ENCODE measurements at places on chromosomes 3 and 15.

- no peak for DNase-seq
Measured at GRCh38 chr15:99921101-99921500, 187.9 kb upstream of the LYSMD4 start.

DNA sequence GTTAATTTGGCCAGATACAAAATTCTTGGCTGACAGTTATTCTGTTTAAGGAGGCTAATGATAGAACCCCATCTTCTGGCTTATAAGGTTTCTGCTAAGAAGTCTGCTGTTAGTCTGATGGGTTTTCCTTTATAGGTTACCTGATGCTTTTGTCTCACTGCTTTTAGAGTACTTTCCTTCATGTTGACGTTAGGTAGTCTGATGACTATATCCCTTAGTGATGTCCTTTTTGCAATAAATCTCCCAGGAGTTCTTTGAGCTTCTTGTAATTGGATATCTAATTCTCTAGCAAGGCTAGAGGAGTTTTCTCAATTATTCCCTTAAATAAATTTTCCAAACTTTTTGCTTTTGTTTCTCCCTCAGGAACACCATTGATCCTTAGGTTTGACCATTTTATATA is 114.1 kb upstream of the CDIN1 start:
- no peak for DNase-seq

GRCh38 chr3:157127831-157128767 is 31.8 kb downstream of the CCNL1 start:
- DNase-seq, result no peak

GRCh38 chr15:40435023-40435709 is 5.6 kb upstream of the BAHD1 start:
- DNase-seq, result no peak

GRCh38 chr3:126834596-126835471 is 130.8 kb downstream of the CHCHD6 start:
- no peak for DNase-seq

DNA sequence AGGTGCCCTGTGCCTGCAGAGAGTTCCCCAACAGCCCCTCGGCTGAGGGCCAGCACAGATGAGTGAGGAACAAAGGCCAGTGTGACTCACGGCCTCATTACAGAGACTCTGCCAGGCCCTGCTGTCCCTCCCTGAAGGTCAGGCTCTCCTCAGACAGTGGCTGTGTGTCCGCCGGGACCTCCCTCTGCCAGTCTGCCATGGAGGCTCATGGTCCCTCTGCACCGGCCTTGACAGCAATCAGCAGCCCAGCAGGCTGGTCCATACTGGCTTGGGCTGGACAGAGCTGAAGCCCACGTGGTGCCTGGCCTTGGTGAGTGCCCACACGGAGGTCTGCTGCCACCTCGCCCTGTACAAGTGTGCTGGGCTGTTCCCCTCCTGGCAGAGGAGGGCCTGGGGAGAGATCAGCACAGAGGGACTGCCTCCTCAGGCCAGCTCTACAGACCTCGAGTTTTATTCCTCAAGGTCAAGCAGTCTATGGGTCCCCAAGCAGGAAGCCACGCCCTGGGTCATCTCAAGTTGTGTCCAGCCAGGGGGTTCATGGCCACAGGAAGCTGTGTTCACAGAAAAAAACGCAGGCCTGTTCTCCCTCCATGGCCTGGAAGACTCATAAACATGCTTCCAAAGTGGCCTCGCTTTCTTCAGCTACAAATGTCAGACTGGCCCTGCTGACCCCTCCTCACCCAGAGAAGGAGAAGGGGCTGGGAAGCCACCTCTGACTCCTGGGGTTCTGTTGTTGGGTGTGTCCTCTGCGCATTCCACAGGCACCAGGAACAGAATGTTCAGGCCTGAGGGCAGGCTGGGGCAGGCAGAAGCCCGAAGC is 27.0 kb downstream of the SLC41A3 start:
- no peak for DNase-seq

DNA sequence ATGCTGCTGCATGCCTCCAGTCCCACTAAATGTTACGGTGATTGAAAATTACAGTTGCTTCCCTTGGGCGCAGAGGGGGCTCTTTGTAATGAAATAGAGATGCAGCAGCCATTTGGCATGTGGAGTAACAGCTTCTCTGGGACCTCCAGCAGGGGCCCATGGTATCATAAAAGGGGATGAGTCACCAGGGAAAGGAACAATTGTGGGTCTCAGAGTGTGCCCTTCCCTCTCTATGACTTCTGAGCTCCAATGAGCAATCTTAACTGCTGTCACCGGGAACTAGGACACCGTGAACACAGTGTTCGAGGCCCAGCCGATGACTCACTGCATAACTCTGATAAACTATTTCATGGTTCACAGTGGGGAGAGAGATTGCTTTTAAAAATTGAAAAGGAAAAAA is 164.8 kb upstream of the NUDT16 start:
- no peak for DNase-seq

GRCh38 chr3:28978092-28978491 is 302.8 kb upstream of the RBMS3 start:
- no peak for DNase-seq

GRCh38 chr15:70243686-70244540 is 146.2 kb upstream of the TLE3 start:
- no peak for DNase-seq

DNA sequence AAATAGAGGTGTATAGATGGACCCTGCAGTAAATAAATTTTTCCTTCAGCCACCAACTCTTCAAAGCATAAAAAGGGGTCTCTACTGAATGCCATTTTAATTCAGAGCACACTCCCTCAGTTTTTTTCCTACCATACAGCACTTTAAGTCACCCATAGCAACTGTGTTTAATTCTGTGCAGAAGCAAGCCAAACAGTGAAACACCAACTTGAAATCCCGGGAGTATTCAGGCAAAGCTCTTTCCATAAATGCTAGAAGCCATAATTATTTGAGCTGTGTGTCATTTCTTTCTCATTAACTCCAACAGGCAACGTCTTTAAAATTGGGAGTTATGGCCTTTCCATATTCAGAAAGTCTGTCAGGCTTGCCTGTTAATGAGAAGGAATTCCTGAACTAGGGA is 562.1 kb downstream of the GRM7 start:
- DNase-seq, result no peak

GRCh38 chr15:78051596-78051995 is 25.9 kb downstream of the TBC1D2B start:
- no peak for DNase-seq

- DNase-seq, result no peak
Measured at GRCh38 chr15:74868059-74868458, 5.1 kb downstream of the SCAMP2 start.

- DNase-seq, result no peak
Measured at GRCh38 chr3:64086479-64087252, 63.4 kb upstream of the PSMD6 start.

- no peak for DNase-seq
Measured at GRCh38 chr15:22808761-22809280, 22.4 kb downstream of the NIPA1 start.

GRCh38 chr15:78454992-78455391 is 17.0 kb downstream of the IREB2 start:
- no peak for DNase-seq

DNA sequence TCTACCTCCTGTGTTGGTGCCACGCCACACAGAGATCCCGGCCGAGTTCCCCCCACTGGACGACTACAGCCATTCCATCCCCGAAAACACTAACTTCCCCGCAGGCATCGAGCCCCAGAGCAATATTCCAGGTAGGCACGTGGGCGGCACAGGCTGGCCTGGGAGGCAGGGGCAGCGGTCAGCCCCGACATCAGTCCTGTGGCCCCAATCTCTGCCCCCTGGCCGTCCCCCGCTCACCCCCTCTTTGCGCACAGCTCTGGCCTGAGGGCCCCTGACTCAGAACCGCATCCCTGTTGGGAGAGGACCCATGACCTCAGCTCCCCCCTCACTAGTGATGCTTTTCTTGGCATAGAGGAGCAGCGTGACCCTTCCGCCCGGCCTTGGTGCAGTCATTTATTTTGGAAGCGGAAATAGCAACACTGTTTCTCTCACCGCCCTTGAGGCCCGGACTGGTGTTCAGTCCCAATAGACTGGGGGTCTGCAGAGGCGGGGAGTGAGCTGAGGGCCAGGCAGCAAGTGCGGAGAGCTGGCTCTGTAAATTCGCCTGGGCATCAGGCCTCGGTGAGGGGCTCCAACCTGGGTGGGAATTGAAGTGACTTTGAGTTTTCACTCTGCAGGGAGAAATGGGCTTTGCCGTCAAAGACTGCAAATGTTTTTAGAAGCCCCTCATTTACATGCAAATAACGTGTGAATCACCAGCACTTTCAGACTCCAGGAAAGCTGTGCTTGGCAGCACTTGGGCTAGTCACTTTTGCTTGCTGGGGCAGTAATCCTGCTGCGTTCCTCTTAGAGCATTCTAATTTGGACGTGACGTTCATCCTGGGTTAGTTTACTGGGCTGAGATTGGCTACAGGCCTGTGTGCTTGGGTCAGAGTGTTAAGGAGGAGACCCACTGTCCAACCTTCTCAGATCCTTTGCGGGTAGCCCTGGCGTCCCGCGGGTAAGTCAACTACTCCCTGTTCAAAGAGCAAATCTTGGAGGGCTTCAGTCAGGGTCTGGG is 88.9 kb downstream of the AAGAB start:
- no peak for DNase-seq

DNA sequence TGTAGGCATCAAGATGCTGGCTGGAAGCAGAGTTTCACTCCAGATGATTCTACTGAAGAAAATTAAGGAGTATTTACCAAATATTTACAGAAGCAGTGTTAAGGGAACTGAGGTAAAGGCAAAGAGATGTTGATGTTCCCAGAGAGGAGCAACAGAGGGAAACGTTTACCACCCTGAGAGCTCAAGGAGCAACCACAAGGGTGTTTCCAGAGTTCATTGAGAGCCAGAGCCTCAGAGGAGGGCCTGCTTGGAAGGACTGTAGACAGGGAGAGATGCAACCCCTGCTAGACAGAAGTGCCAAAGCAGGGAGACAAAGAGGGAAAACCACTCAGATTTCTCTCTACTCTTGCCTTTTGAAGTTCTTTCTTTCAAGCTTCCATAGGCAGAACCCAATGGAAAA is 474.5 kb downstream of the RBMS3 start:
- no peak for DNase-seq

DNA sequence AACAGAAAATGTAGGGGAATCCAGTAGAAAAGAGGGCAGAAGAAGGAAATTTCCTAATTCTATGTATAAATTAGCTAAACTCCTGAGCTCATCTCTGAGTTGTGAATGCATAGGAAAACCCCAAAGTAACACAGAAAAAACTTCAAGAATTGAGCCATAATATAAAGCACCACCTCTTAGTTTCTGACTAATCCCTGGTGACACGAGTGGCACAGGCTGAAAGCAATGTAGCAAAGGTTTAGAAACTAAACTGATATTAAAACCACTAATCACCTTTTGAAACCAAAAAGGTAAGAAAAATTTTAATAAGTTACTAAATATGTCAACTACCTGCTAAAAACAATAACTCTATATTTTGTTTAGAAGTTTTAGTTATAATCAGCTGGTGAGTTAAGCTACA is 255.6 kb upstream of the NECTIN3 start:
- no peak for DNase-seq

- no peak for DNase-seq
Measured at GRCh38 chr3:35651851-35652250, 12.5 kb downstream of the ARPP21 start.

DNA sequence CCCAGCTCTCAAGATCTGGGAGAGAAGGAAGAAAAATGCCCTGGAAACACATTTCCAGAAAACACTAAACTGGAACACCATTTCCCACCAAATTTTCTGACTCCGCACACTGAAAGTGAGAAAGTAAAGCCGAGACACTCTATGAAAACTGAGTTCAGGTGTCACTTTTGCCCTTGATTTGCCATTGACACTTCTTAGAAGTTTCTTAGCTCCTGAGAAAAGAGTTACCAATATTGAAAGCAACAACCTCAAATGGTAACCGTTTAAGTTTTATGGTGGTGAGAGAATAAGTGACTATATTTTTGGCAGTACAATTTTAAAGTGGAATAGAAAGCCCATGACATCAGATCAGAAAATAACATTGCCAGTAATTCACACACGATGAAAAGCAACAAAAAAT is 39.0 kb downstream of the CD86 start:
- DNase-seq, result no peak

DNA sequence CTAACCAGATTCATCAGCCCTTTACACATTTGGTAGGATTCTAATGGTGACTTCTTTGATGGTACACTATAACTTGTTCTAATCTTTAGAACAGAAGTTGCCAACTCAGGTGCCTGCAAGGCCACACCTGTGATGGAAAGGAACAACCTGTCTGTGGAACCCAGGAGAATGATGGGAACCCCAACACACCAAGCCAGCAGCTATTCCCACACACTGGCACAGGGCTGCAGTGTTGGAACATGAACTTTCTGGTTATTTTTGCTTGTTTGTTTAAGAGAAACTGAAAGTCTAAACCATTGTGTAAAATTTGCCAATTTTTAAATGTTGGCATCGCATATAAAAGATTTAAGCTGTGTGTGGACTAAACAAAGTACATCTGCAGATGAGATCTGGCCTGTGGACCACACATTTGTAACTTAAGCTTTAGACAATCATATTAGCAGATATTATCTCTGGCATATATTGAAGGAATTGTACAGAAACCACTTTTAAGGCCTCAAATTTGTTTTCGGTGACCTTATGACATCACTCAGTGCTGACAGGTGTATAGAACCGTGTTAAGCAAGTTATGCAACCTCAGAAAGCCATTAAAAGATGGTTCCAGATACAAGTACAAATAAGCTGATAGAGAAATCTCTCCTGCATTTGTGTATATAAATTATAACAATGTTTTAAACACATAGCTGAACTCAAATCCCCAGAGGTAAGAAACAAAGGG is 242.9 kb downstream of the SLC9A9 start:
- no peak for DNase-seq

GRCh38 chr3:135068011-135068410 is 273.0 kb downstream of the EPHB1 start:
- DNase-seq, result no peak

DNA sequence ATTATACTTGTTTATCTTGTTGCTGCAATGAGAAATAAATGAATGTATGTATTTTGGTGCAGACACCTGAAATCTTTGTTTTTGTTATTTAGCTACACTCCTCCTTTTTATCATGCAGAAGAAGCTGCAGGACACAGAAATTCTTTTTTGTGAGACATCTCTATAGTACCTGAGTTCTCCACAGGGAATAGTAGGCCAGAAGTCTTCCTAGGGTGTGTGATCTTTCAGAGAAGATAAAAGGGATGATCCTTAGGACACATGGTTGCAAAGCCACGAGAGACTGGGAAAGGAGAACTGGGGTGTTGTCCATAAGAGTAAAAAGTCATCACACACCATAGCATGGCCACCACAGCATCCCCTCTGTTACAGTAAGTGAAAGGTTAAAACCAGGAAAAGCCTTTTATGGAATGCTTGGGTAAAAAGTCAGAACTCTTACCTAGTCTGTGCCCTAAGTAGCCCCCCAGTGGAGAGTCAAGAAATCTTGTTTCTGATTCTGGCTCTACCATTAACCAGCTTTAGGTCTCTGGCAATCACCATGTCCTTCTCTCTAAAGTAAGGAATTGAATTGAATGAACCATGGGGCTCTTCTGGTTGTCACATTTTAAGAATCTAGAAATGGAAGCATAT is 31.9 kb upstream of the ADGRG7 start:
- no peak for DNase-seq

GRCh38 chr3:55624238-55624637 is 137.1 kb upstream of the WNT5A start:
- no peak for DNase-seq
